Pancreas (tissue), 10 donors: ENCODE measurements at places on chromosomes 12 and 14.

DNA sequence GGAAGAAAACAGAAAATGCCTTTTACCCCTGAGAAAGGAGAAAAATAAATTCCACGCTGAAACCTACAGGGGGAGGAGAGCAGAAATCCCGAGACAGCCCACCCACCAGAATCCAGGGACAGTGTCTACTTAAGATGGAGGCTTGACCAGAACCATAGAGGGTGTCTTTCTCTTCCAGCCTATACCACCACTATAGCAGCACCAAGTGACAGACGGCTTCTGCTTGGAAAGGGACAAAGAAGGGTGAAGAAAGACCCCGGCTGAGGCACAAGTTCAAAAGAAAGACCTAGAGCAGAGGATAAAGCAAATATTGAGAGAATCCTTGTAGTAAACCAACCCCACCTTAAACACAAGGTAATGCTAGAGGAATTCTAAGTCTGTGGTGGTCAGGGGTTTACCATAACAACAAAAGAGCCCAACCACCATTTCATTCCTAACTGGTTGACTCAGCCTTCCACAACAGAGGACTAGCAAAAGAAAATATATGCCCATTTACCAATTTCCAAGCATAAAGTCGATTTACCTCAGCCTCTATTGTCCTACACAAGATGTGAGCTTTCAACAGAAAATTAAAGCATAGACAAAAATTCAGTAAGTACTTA, 105.3 kb upstream of the FOXG1 start:
- DNase-seq: no peak

DNA sequence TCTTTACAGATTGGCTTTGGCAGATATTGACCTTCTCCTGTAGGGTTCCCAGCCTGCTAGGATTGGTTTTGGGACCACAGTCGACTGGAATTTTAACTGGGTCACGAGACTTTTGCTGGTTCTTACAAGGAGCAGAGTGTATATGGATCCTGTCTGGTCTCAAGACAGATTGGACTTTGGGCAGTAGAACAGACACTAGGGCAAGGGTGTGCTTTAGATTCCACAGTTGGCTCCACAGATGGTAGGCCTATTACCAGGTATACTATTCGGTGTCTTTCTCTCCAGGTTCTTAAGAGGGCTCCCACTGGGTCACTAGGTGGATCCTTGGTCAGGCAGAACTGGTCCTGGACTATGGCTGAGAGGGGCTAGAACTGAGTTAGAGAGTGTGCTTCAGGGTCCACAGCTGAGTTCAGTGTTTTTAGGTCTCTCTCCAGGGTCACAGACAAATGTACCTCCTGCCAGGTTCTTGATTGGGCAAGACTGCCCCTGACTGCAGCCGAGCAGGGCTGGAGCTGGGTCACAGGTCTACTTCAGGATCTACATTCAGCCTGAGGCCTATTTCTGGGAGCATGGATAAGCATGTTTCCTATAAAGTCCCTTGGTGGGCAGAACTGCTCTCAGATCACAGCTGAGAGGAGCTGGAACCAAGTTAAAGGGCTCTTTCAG, 460.2 kb downstream of the TMEM117 start:
- no peak for DNase-seq

DNA sequence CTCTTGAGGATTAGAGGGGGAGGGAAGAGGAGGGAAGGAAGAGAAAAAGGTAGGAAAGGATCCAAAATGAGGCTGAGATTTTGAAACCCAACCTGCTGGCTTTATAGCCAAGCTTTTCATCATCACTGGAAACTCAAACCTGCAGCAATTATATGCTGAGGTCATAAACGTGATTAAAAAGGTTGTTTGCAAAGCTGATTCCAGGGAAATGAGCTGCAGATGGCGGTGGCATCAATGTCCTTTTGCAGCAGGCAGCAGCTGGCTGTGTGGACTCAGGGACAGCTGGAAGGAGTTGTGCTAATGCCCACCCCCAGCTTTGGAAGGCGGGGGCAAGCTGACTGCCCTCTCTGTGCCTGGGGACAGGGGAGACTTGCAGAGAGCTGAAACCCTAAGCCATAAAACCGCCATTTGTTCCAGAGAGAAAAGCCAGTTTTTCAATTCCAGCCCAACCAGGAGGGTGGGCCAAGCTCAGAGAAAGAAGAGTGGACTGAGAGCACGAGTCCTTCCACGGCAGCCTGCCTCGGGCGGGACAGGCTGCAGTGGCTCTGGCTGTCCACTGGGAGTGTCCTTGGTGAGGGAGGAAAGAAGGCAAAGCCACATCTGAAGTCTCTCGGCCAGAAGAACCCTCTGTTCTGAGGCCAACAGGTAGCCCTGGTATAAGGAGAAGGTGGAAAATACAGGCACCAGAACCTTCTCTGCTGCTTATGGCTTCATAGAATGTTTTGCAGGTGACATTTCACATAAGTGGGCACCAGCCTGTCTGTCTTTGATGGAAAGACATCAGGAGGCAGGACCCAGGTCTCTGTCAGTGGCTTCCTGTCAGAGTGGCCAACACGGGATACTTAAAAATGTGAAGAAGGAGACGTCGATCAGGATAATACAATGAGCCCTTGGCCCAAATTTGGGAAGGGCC, 90.7 kb downstream of the SINHCAF start:
- DNase-seq: peak; percentile 75

DNA sequence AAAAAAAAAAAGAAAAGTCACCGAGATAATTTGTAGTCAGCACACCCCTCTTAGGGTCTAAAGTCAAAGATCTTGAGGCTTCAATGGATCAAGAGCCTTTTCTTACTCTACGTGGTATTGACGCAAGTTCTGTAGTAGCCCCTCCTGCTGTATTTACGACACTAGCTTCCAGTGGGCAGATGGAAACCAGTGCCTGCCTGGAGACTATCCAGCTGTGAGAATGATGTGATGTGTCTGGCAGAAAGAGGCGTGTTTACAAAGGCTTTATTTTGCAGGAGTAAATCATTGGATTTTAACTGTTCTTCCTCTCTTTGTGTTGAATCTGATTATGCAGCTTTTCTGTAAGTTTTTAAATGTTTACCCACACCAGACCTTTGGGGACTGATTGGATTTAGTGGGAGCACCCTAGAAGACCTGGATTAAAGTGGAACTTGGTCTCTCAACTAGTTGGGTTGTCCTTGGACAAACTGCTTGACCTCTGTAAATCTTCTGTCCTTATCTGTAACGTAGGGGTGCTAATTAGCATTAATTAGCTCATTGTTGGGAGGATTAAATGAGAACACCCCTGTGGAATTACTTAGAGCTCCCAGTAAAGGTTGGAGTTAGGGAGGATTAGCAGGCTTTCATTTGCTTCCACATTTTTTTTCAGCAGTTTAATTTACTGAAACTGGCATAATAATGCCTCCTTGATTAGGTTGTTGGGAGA, 72.4 kb downstream of the RASSF3 start:
- no peak for DNase-seq

DNA sequence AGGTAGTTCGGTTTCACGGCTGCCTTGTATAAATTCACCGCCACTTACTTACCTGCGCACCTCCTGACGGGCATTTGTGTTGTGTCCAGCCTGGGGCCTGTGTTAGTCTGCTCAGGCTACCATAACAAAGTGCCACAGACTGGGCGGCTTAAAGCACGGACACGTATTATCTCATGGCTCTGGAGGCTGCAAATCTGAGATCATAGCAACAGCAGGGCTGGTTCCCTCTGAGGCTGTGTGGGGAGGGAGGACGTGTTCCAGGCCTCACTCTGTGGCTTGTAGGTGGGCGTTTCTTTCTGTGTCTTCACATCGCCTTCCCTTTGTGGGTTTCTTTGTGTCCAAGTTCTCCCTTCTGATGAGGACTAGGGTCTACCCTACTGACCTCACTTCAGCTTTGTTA, 93.5 kb upstream of the FZD10 start:
- no peak for DNase-seq
